Smooth muscle cell of bladder (primary cell): ENCODE measurements at places on chromosomes 7 and 10. TPM values are rescaled to one million over a fixed set of nuclear protein-coding genes. Genes with fewer than 3 reads are reported as not detected.

Gene UNC5B
- 22.0 and 24.2 TPM in 2 replicates for total RNA-seq

Gene PEX1
- total RNA-seq: 15.6 and 22.0 TPM in 2 replicates

Gene OR9A2
- not detected in 2 replicates for total RNA-seq

Gene WAC
- total RNA-seq: 43.2 and 44.7 TPM in 2 replicates

Gene OR2A5
- total RNA-seq: not detected in 2 replicates

Gene EPO
- not detected in 2 replicates for total RNA-seq

Gene LIPN
- not detected in 2 replicates for total RNA-seq

Gene OR6B1
- total RNA-seq: not detected in 2 replicates

Gene GPNMB
- total RNA-seq: 58.6 and 163 TPM in 2 replicates

Gene ZNF789
- total RNA-seq: 2.6 and 3.6 TPM in 2 replicates

Gene MAP3K8
- 16.1 and 17.2 TPM in 2 replicates for total RNA-seq

Gene NFE2L3
- total RNA-seq: 3.1 and 4.7 TPM in 2 replicates
